Left lung (tissue), 14 donors: ENCODE measurements at places on chromosomes 3 and 15. TPM values are rescaled to one million over a fixed set of nuclear protein-coding genes. Genes with fewer than 3 reads are reported as not detected.

- peak; percentile 26 for DNase-seq
These were observed 13.3 kb downstream of the SH2D7 start for GRCh38 chr15:78105476-78106241.

- no peak for DNase-seq
These were observed 52.4 kb downstream of the TRIM69 start for GRCh38 chr15:44788748-44789147.

DNA sequence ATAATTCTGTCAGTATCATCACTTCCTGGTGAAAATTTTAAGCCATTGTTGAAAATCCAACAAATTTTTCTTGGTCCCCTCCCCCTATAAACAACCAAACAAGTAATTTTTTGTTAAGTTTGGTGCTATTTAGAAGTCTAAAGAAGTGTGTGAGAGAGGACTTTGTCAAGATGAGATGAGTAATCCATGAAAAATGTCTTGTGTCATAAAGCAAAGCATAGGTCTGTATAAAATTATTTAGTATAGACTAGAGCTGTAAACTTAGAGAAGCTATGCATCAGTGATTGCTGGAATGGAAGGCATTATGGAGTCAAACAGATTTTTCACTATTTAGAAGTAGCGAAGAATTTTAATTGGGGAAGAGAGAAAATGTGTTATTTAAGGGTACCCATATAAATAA lies 31.4 kb downstream of the MAPK6 start:
- no peak for DNase-seq

GPR149 gene
- polyA plus RNA-seq, result not detected

DNA sequence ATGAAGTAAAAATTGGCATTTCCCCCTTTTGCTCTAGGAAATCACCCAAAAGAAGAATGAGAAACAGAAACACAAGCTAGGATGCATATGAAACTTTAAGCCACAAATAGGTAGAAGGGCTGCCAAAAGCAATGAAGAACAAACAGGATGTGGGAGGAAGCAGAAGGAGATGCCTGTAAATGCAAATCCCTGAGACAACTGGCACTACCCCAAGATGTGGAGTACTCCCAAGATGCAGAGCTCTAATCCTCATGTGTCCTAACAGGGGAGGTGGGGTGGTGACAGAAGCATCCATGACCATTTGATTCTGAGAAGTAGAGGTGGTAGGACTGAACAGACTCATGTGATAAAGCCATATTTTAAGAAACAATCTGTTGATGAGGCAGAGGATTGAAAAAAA lies 31.9 kb upstream of the ZNF280D start:
- DNase-seq, result peak; percentile 35

GRCh38 chr3:186530415-186530814 lies 13.8 kb downstream of the CRYGS start:
- DNase-seq, result no peak

ANKRD34C gene
- polyA plus RNA-seq, result not detected

DNA sequence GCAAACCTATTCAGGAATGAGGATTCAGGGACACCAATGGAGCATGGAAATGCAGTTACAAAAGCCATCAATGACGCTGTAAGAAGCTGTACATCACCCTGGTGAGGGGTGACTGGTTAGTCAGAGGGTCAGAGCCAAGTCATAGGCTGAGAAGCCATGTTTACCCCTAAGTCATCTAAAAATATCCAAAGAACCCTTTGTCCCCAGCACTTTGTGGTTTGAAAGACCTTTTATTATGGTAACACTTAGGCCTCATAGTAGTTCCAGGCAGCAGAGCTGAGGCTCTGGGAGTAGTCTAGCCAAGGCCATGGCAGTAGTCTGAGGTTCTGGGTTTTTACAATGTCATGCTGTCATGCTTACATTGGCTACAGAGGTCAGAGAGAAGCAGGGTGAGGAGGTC lies 131.2 kb downstream of the CTNNB1 start:
- no peak for DNase-seq

GRCh38 chr3:135930255-135930654 lies 35.3 kb upstream of the PPP2R3A start:
- DNase-seq, result no peak

GRCh38 chr3:187963677-187964385 lies 190.1 kb upstream of the LPP start:
- no peak for DNase-seq

GRCh38 chr15:101014921-101015841 lies 96.0 kb downstream of the LRRK1 start:
- peak; percentile 91 for DNase-seq

DNA sequence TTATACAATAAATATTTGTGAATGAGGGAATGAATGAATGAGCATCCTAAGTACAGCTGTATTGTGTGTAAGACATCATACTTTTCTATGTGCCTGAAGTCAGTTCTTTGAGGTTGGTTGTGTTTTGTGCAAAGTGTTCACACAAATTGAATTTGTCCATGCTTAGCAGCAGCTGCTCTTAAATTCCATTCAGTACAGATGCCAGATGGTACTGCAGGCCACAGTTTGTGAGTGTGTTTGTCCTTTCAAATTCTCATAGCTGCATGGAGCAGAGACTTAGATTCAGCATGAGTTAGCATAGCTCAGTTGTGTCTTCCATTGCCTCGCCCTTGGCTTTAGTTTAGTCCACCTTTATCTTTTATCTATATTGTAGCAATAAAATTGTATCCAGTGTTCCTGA lies 3.8 kb upstream of the ZNF385D start:
- DNase-seq, result no peak

CRABP1 gene
- polyA plus RNA-seq, result 0.29 TPM

GRCh38 chr15:34610354-34610753 lies 26.9 kb upstream of the GOLGA8B start:
- DNase-seq, result no peak

GRCh38 chr3:183487896-183488295 lies 59.5 kb upstream of the MCF2L2 start:
- DNase-seq, result no peak

DNA sequence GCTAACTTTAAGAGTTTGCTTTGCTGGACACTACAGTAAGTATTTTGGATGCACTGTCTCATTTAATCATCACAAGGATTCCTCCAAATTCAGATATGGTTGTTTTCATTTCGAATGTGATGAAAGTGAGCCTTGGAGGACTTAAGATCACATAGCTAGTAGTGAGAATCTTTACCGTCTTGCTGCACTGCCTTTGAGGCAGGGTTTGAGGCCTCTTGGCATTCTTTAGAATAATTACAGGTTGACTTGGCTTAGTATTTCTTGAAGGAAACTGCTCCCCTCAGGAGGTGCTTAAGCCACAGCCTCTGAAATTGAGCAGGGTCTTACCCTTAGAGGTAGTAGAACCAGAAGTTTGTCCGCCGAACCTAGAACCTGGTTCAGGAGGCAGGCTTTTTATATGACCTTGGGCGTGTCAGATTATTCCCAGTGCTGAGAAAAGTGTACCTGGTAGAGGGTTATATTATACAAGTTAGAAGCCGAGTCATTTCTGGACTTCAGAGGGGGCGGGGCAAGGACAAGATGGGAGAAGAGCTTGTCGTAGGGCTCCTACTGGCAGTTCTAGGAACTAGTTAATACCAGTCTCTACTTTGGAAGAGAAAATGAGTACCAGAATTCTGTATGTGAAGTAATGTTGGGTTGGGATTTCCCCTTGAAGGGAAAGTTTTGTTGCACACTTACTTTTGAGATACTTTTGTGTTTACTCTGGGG lies 1.1 kb downstream of the TFG start:
- DNase-seq, result peak; percentile 10

GRCh38 chr3:55626279-55626665 lies 139.2 kb upstream of the WNT5A start:
- no peak for DNase-seq

CACNA2D2 gene
- polyA plus RNA-seq, result 37.5 TPM

TTLL13 gene
- polyA plus RNA-seq, result 0.38 TPM

DYNLT2B gene
- 25.2 TPM for polyA plus RNA-seq

DLEC1 gene
- polyA plus RNA-seq, result 2.8 TPM

- DNase-seq, result no peak
These were observed 159.4 kb downstream of the TMEM108 start for GRCh38 chr3:133197619-133198018.

RUBCN gene
- polyA plus RNA-seq, result 14.8 TPM

NANOGP8 gene
- polyA plus RNA-seq, result not detected

COLQ gene
- 9.5 TPM for polyA plus RNA-seq
